NCI-H510A (cell line): ENCODE measurements at places on chromosomes 6 and 20.

DNA sequence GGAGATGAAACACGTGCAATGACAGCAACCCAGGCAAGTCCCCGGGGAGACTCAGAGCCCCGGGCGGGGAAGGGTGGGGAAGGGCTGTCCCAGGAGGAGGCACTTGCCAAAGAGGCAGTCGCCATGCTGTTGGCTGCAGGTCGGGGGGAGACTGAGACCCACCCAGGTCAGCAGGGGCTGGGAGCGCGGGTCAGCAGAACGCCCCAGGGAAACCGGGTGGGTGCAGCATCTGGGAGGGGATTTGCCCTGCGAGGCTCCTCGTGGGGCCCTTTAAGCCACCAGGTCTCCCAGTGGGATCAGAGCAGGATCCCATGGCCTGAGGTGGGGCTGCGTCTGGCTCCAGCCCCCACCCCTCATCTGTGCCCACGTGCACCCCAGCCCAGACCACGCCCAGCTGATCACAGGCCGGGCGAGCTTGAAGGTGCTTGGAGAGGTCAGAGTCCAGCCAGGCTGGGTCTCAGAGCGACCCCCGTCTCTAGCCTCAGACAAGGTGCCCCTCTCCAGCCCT is 65.5 kb downstream of the YTHDF1 start:
- DNase-seq: no peak

DNA sequence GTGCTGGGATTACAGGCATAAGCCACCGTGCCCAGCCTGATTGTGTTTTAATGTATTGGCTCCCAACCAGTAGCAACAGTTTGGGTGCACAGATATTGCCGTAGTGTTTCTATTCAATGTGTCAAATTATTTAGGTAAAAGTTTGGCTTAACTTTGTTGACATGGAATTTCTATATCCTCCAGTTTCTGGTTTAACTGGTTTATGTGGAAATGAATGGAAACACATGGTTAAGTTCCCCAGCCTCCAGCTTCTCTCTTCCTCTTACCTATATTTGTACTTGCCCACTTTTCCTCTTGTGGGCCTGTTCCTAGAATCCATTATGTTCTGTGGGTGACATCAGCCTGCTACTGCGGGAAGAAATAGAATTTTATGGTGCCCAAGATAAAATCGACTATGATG is 53.9 kb upstream of the ESR1 start:
- DNase-seq: no peak

DNA sequence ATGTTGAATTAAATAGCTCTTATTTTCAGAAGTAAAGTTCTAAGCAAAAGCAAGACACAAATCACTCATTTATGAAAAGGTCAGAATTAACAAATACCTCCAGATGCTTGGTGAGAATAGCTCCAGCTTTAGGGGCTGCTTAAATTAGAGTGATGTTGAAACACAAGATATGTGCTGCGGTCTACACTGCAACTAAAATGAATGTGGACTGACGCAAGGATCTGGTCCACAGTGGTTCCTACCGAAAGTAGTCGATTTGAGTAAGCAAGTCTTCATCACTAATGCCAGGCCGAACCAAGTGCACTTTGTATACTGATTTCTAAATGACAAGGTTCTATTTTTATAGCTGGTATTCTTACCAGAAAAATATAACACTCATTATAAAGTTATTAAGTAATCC is 96.3 kb downstream of the PRDM1 start:
- no peak for DNase-seq

DNA sequence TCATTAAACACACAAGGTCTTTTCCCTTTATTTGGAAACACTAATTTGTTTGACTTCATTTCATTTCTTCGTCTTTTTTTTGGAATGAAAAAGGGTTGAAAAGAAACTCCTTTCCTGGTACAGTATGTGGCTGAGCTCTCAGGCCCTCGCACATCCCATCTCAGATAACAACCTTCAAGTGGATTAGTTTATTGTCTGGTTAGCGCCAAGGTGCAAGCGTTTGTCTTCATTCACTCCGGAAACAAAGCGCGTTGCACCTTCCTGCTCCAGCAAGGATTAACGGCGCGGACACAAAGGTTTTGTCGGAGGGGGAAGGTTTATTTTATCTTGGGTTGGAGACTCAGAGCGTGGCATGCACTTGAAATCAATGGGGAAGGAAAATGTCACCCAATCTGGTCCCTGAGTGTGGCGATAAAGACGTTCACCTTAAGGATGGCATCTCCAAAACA is 5.3 kb upstream of the NKX2-2 start:
- DNase-seq: no peak

DNA sequence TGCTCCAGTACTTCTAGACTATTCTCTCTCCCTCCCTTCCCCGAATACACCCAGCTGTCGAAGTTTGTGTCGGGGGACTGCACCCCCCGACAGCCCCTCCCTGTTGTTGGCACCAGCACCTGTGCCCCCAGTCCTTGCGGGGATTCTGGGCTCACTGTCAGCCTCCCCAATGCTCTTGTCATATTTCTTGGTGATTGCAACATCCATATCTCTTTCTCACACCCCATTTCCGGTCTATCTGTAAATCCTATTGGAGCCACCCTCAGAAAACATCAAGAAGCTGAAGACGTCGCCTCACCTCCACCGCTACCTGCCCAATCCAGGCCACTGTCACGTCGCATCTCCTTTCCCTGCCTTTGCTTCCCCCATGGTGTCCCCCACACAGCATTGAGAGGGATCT is 32.6 kb upstream of the VSTM2L start:
- DNase-seq: no peak
